ENCODE measurements at places on chromosomes 4 and X.

DNA sequence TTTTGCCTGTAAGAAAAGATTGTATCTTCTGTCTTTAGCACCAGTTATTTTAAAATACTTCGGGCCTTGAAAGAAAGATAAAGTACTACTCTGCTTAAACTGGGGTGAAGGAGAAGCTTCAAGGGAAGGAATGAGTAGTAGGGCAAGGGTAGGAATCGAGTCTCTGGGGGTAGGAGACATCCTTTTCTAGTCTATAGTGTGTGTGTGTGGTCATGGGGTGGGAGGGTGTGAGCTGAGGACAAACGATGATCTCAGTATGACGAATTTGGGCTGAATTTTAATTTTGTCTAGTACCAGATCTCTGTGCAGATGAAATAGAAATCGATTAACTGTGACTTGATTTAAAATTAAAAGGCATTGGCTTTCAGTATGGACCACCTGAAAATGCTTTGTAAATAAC lies 3.3 kb upstream of the MYOZ2 start:
- no peak for DNase-seq

DNA sequence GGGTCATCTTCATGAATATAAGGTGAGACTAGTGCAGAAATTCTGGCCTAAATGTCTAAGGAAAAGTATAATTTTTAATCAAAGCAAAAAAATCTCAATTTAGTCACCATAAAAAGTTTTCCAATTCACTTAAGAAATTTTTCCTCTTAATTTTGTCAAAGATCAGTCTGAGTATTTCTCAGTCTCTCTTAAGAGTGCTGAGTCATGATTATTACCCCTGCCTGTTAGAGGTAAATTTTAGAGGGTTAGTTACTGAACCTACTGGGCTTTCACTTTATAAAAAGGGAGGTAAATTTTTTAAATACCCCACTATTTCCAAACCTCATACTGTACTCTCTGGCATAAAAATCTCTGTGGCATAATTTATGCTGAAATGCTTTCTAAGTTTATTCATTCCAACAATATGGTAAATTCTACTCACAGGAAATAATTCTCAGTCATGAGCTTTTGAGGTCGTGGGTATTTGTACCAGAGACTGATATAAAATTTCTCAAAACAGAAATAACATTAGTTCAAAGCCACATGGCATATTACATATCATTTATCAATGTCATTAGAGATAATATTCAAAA lies 122.4 kb downstream of the SLC39A8 start:
- no peak for DNase-seq

- no peak for DNase-seq
These were observed 103.3 kb upstream of the KLHL13 start for GRCh38 chrX:118219866-118220265.

DNA sequence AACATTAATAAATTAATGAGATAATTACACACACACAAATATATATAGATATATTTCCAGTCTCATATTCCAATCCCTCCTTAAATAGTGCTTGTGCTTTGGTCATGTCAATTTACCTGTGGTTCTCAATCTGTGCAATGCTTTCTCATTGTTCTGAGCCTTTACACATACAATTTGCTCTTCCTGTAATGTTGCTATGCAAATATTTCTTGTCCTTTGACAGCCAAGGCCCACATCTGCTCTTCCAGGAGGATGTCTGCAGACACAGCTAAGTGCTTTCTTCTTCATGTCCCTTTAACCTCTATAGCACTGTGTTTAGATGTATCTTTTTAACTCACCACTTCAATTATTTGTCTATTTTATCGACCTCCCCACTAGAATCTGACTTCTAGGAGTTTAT lies 67.3 kb upstream of the RAPGEF2 start:
- no peak for DNase-seq

DNA sequence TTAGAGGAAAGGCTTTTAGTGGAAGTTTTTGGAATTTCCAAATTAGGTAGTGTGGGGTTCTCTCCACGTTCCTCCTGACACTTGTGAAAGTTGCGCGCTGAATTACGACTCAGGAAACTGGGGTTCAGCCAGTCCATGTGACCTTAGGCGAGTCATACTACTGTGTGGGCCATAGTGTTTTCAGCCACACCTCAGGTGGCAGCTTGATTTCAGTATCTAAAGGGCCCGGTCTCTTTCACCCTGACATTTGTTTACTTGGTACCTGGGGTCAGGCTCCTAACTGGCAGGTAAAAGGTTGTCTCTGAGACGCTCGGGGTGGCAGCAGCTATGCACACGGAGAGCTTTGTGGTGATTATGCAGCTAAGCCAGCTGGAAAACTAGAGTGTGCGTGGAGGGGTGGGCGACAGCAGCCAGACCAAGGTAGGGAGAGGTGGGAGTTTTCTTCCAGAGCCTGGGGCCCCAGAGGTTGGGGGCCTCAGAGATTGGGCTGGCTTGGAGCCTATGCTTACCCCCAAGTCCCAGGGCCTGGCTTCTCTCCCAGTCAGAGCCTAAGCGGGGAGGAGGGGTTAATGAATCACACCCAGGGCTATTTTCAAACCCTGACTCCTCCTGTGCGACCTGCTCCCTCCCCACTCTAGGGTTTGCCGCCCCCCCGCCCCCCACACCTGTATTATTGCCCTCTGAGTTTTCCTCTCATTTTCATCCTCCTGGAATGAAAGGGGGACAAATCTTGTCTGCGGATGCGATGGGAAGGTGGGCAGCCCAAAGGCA lies 47.2 kb downstream of the STARD8 start:
- no peak for DNase-seq

- DNase-seq = no peak
These were observed 8.0 kb upstream of the CPEB2 start for GRCh38 chr4:14994242-14994641.

- no peak for DNase-seq
These were observed 40.4 kb downstream of the CPEB2 start for GRCh38 chr4:15042529-15043167.

GRCh38 chr4:74330295-74330750 lies 22.1 kb downstream of the EPGN start:
- DNase-seq = no peak

GRCh38 chrX:97132664-97133415 lies 249.1 kb downstream of the RPA4 start:
- no peak for DNase-seq

- no peak for DNase-seq
These were observed 70.9 kb downstream of the APBB2 start for GRCh38 chr4:41143311-41144039.

DNA sequence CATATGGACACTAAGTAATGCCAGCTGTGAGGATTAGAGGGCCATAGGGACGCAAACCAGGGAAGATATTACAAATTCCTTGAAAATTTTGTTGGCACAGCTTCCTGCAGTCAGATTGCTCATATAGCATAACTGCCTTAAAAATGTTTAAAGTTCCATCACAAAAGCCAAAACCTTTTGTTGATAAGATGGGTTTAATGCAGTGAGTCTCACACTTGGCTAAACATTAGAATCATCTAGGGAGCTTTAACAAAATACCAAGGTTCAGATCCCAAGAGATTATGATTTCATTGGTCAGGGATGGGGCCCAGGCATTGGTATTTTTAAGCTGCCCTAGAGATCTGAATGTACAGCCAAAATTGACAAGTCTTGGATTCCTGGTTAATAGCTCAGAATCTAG lies 376.5 kb upstream of the MAD2L1 start:
- DNase-seq = no peak

DNA sequence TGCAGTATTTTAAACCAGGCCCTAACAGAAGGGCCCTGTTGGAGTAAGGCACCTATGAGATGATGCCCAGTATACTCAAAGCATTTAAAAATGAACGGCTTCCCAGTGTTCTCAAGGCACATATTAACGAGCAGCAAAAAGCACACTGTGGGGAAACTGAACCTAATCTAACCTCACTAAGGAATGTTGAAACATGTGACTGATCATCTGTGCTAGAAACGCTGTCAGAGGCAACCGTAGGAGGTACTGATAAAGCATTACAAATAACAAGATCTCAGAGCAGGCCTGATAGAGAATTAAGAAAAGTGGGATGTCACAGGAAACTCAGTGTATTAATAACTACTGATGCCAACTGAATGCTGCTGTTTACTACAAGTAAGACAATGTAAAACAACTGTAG lies 24.0 kb downstream of the ASB9 start:
- no peak for DNase-seq

GRCh38 chrX:85309717-85310116 lies 65.9 kb downstream of the ZNF711 start:
- no peak for DNase-seq

Measured in NCI-H774 (cell line).